Esophagus squamous epithelium (tissue), 5 donors: ENCODE measurements at places on chromosomes 3 and 15.

DNA sequence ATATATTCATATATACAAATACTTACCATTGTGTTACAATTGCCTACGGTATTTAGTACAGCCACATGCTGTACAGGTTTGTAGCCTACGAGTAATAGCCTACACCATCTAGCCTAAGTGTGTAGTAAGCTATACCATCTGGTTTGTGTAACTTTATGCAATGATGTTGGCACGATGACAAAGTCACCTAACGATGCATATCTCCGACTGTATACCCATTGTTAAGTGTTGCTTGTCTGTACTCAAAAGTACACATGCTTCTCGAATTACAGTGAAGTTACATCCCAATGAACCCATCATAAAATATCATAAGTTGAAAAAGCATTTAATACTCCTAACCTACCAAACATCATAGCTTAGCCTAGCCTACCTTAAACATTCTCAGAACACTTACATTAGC lies 327.1 kb downstream of the KBTBD8 start:
- DNase-seq, result no peak

DNA sequence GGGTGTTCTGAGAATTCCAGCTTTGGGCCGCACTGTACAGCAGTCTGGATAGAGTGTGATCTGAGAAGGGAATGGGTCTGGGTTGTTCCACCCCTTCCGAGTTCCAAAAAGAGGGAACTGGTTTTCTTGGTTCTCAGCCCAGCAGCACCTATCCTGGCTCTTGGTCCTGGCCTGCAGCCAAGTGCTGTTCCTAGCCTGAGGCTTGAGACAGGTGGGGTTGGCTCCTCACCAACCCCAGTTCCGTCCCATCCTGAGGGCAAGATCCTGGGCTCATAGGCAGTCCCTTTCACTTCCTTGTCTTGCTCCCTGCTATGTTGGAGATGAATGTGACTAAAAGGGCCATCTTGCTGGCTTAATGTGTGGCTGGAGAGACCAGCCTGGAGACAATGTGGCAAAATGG lies 15.2 kb downstream of the IVD start:
- DNase-seq, result no peak

GRCh38 chr3:12393894-12394293 lies 90.4 kb upstream of the TSEN2 start:
- DNase-seq, result no peak

GRCh38 chr3:78529601-78530000 lies 1238.2 kb downstream of the ROBO1 start:
- DNase-seq, result no peak

DNA sequence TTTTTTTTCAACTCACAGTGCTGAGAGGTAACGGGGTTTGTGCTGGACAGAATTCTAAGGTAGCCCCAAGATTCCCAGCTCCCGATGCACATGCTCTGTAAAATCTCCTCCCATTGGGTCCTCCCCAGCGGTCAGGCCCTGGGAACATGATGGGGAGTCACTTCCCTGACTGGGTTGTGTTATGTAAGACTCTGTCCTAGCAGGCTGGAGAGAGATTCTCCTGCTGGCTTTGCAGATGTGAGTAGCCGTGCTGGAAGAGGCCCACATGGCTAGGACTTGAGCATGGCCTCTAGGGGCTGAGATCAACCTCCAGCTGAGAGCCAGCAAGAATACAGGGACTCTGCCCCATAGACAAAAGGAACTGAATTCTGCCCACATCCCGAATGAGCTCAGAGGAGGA lies 83.7 kb upstream of the OXTR start:
- no peak for DNase-seq

GRCh38 chr15:96365781-96366525 lies 35.5 kb downstream of the NR2F2 start:
- no peak for DNase-seq

GRCh38 chr15:31016446-31016915 lies 25.1 kb upstream of the MTMR10 start:
- no peak for DNase-seq

- no peak for DNase-seq
These were observed 19.1 kb upstream of the GJD2 start for GRCh38 chr15:34773917-34774316.

- no peak for DNase-seq
These were observed 8.1 kb downstream of the DCLK3 start for GRCh38 chr3:36756269-36756668.

DNA sequence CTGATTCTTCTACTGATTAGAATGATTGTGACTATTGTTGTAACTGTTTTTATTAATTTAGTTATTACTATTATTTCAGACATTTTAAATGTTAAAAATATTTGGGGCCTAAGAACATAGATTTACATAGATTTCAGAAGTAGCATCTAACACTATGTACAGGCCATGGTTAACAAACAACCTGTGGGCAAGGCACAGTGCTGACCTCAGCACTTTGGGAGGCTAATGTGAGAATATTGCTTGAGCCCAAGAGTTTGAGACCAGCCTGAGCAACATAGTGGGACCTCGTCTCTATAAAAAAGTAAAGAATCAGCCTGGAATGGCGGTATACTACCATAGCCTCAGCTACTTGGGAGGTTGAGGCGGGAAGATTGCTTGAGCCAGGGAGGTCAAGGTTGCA lies 69.1 kb upstream of the CNTN4 start:
- no peak for DNase-seq

GRCh38 chr3:108150200-108150599 lies 59.4 kb upstream of the CD47 start:
- no peak for DNase-seq

GRCh38 chr3:134929976-134930375 lies 134.9 kb downstream of the EPHB1 start:
- DNase-seq, result no peak

DNA sequence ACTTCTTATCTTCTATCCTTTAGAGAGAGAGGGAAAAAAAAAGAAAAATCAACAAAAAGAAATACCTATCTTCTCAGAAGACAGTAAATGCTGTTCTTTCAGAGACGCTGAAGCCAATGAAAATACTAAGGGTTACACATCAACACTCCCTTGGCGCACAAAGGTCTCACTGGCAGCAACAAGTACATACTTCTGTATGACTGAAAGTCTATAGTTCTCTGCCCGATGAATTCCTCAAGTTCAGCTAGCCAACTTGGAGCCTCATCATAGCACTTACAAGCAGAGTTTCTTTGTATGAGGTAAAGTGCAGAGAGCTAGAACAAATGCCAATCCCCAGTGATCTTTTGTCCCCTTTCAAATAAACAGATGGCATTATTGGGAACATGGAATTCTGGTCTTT lies 62.7 kb downstream of the CPNE4 start:
- DNase-seq, result no peak

DNA sequence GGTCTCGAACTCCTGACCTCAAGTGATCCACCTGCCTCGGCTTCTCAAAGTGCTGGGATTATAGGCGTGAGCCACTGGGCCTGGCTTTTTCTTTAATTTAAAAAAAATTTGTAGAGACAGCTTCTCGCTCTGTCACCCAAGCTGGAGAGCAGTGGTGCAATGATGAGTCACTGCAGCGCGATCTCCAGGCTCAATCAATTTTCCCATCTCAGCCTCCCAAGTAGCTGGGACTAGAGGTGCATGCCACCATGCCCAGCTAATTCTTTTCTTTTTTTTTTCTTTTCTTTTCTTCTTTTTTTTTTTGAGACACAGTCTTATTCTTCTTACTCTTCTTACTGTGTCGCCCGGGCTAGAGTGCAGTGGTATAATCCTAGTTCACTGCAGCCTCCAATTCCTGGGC lies 19.8 kb downstream of the TUBGCP4 start:
- DNase-seq, result no peak

DNA sequence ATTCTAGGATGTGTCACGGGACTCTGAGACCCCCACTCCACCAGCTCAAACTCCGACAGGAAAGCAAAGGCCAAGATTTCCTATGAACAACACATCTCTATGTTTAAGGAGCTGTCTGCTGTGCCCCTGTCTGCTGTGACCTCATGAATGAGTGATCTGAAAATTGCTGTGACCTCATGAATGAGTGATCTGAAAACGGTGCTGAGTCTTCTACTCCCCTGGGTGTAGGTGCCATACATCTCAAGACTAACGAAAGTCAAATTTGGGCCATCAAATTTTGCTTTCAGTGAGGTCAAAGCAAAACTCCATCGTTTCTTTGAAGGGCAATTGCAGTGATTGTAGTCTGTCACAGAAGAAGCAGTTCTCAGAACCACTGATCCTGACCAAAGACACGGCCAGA lies 24.4 kb downstream of the IL5RA start:
- DNase-seq, result no peak

DNA sequence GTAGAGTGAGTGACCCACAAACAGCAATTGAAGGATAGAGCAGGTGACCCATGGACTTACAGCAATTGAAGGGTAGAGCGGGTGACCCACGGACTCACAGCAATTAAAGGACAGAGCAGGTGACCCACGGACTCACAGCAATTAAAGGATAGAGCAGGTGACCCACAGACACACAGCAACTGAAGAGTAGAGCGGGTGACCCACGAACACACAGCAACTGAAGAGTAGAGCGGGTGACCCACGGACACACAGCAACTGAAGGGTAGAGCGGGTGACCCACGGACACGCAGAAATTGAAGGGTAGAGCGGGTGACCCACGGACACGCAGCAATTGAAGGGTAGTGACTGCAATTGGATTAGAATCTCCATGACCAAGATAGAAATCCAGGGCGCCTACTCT lies 9.8 kb upstream of the TNK2 start:
- DNase-seq, result no peak

DNA sequence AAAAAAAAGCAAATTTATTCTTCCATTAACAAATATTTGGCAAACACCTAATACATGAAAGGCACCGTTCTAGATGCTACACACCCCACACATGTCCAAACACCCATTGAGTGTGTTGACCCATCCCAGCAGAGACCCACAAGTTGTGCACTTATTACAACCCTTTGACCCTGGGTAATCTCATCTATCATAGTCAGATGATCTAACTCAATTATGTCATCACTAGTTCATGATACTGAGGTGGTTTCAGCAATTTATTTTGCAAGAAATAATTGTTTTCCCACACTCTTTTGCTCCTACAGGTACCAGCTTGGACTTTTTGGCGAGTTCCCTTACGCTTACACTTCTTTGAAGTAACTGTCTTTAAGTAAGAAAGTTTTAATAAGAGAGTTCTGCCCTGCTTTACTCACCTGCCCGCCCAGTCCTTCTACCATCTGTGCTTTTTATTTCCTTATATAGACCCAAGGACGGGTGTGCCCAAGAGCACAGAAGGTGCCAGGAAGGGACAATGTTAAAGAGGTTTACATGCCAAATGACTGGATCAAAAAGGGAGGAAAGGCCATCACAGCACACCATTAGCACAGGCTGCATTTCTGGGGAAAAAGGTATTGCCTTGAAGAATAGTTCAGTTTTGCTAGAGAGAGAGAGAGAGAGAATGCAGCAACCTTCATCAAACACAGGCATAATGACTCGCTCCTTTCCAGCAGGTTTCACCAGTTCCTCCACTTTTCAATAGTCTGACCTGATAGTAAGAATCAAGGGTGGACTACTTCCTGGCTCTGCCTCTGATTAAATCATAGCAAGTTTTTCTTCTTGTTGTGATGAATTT lies 54.5 kb upstream of the ATP11B start:
- no peak for DNase-seq

DNA sequence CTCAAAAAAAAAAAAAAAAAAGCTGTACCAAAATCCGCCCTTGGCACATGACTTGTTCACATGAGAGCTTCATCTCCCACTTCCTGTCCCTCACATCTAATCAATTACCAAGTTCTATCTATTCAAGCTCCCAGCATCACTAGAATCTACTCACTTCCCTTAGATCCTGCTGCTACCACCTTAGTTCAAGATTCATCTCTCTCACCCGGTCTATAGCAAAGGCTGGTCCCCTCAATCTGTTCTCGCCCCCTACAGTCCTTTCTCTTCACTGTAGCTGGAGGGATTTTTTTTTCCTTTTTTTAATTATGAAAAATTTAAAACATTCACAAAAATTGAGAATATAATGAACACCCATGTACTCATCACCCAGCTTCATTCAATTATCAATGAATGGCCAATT lies 16.7 kb upstream of the GPR160 start:
- DNase-seq, result no peak

GRCh38 chr3:188472336-188472735 lies 318.4 kb downstream of the LPP start:
- DNase-seq, result no peak

DNA sequence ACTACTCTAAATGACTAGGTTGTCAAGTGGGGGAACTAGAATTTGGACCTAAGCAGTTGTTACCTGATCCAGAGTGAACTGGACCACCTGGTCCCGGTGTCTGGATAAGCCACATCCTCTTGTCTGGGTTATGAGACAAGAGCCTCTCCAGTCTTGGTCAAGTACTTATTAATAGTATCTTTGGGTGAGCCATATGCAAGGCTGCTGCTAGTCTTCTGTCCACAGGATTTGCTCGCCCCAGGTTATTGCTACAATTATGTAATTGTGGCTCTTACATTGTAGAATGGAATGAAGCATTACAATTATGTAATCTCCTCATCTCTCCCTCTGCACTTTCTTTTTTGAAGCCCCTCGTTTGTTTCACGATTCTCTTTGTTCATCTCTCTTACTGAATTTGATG lies 24.0 kb upstream of the AGBL1 start:
- no peak for DNase-seq

GRCh38 chr3:123105201-123106189 lies 38.7 kb downstream of the PDIA5 start:
- no peak for DNase-seq

DNA sequence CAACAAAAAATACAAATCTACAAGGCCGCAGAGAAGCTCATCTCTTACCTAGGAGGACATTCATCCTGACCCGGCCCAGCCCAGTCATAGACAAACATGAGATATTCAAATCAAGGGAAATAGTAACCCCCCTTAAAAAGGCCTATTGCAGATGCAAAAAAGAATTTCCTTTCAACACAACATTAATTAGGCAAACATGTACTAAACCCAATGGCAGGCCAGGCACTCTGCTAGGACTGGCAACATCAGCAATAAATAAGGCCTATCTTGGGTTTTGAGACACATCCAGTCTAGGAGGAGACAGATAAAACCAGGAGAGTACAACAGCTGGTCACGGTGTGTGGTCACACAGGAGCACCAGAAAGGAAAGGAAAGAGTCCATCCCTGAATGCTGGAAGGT lies 61.4 kb downstream of the ADCY5 start:
- no peak for DNase-seq

DNA sequence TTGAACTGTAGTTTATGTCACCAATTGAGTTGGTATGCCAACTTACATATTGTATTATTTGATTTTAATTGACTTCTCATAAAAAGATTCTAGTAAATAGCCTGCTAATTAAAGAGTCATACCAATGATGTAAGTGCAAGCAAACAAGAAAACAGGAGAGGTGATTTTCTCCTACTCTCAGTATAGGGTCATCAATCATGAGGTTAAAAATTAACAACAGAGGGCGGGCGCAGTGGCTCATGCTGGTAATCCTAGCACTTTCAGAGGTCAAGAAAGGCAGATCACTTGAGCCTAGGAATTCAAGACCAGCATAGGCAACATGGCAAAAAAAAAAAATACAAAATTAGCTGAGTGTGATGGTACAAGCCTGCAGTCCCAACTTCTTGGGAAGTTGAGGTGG lies 108.7 kb downstream of the MYO9A start:
- no peak for DNase-seq
